Stimulated activated CD4-positive, alpha-beta T cell treated with anti-CD3 and anti-CD28 coated beads, Interleukin-15, amount 100 ng/mL, for 48 hours (primary cell): ENCODE measurements at places on chromosomes 11 and 22.

GRCh38 chr11:17927681-17928343 is 85.0 kb downstream of the SERGEF start:
- DNase-seq: no peak

GRCh38 chr11:11740836-11741235 is 100.9 kb upstream of the USP47 start:
- DNase-seq: no peak

DNA sequence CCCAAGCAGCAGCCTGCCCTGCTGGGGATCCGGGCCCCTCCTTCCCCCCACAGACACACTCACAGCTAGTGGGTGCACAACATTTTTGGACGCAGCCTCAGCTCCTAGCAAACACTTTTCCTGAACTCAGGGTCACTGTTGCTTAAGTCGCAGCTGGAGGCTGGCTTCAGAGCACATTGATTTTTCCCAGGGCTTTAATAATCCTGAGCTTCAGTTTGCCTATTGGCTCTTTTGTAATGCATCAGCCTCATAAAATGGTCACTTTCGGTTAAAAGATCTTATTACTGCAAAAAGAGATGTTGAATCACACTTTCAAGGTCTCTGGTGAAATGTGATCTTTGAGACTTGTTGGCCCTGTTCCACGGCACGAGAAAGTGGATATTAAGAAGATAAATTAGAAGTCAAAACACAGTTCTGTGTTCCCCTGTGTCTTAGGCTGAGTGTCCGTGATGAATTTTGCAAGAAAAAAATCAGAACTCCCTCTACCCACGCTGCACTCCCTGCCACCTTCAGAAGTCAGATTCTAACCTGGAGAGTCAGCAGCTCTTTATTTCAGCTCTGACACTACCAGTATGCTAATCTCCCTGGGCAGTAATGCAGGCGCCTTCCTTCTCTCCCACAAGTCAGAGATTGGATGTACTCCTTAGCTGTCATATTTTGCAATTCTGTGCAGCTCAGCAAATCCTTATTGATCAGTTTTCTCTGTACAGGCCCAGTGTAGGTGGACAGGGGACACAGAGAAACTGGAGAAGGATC is 158.2 kb upstream of the E2F8 start:
- no peak for DNase-seq

- no peak for DNase-seq
Observed at GRCh38 chr11:28858076-28858475, 749.9 kb downstream of the METTL15 start.

DNA sequence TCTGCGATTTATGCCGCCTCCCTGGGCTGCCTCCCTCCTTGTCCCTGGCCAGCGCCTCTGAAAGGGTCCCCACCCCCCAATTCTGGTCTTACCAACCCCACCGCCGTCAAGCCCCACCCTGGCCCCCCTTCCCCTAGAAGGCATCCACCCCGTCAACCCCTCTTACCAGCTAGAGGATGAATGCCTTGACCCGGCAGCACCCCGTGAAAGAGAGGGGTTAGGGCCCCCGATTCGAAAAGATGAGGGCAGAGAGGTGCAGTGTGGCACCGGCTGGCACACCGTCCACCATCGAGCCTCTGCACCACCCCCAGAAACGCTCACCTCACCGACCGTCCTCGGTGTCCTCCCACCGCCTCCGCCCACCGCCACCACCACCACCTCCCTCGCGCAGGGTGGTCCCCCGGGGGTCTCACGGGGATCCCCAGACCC is 559 bp downstream of the ELFN2 start:
- no peak for DNase-seq

- DNase-seq: no peak
Observed at GRCh38 chr11:26234451-26234850, 97.5 kb upstream of the ANO3 start.

- no peak for DNase-seq
Observed at GRCh38 chr22:46023558-46023981, 46.6 kb upstream of the WNT7B start.

GRCh38 chr11:101516546-101516945 is 67.3 kb downstream of the TRPC6 start:
- no peak for DNase-seq

- no peak for DNase-seq
Observed at GRCh38 chr11:3623767-3624458, 17.9 kb downstream of the ART5 start.

GRCh38 chr11:74468936-74469335 is 1.6 kb upstream of the KCNE3 start:
- DNase-seq: no peak

- no peak for DNase-seq
Observed at GRCh38 chr11:128323381-128323780, 264.0 kb downstream of the ETS1 start.

- no peak for DNase-seq
Observed at GRCh38 chr11:17197431-17197898, 10.3 kb downstream of the PIK3C2A start.

DNA sequence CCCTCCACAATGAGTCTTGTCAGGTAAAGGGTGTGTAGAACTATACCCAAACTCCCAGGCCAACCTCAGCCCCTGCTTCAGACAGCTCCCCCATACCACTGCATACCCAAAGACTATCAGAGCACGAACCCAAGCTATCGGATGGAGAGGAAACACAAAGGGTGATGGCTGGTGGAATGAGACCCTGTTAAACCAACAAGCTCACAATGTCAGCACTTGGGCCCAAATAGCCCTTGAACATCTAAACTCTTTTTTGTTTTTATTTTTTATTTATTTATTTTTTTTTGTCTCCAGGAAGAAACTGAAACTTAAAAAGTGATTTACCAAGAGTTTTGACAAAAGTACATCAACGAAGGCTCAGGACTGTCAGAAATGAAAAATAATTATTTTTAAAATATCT is 10.6 kb downstream of the DGCR2 start:
- no peak for DNase-seq

- no peak for DNase-seq
Observed at GRCh38 chr11:95796501-95796900, 6.2 kb downstream of the CEP57 start.

- DNase-seq: no peak
Observed at GRCh38 chr22:44916281-44917231, 93.2 kb downstream of the PHF21B start.

GRCh38 chr22:18044548-18045271 is 20.3 kb upstream of the MICAL3 start:
- DNase-seq: no peak

- DNase-seq: no peak
Observed at GRCh38 chr22:45583504-45583903, 80.8 kb downstream of the FBLN1 start.

DNA sequence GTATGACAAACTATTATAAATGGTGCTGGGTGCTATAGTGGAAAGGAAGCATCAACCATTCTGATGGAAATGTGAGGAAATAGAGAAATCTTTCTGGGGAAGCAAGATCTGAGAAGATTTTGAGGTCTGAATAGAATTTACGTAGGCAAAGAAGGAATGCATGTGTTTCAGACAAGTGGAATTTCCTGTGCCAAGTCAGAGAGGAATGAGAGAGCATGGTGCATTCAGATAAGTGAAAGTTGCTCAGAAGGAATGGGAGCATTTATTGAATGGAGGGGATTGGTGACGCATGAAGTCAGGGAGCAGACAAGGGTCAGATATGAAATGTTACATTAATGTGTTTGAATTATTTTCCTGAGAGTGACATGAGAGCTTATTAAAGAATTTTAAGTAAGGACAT is 725.5 kb downstream of the METTL15 start:
- DNase-seq: no peak

DNA sequence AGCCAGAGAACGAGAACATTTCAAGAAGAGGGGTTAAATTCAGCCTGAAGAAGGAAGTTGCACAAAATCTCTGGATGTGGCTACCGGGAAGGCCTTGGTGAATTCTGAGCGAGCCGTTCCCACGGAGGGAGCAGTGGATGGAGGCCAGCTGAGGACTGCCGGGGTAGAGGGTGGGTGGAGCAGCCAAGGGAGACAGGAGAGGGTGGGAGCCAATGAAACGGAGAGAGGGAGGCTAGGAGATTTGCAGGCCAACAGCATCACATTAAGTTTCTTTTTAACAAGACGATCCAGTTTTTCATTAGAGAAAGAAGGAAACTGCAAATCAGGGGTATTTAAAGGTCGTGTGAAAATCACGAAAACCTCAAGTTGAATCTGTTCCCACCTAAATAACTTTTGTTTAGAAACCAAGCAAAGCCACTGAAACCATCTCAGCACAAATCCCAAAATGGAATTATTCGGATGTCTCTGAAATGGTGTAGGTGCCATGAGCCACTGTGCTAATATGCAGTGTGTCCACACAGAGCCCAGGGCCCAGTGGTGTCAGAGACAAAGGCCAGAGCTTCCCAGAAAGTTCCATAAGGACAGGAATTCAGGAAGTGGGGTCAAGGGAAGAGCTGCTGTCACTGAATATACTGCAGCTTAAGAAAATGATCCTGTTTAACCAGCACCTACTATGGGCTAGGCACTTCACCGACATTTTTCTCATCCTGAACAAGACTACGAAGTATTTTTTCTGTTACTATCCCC is 59.7 kb upstream of the SLC35C1 start:
- DNase-seq: no peak

DNA sequence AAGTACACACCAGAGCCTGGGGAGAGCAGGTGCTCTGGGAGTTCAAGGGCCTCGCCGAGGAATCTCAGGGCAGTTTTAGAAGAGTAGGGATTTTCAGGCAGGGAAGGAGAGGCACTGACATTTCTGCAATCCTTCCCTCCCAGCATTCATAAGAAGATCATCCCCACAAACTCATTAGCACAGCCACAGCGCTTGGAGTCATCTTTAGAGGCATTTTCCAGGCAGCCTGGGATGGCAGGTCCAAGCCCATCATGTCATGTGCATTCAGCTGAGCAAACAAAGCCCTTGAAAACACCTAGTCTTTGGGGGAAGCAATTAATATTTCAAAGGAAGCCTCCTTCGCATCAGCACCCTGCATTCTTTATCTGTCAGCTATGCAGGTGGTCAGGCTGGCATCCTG is 43.8 kb downstream of the MAP6 start:
- no peak for DNase-seq
